ENCODE measurements at places on chromosomes 6 and 20. TPM values are rescaled to one million over a fixed set of nuclear protein-coding genes. Genes with fewer than 3 reads are reported as not detected.

DNA sequence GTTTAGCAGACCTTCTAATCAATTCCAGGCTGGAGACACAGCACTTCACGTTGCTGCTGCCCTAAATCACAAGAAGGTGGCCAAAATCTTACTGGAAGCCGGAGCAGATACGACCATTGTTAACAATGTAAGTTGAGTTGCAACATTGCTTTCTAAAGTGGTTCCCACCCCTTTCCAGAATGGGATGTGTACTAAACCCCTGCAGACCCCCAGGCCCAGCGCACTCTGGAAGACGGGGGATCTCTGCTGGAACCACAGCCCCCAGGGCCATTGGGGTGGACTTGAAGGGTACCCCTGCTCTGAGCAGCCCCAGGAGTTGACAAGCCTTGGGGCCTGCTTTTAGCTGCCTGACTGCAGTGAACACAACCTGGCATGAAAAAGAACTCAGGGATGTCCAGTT lies 22.0 kb downstream of the LYRM2 start:
- no peaks in the 10 kb centered on the region for H3K27me3 ChIP-seq
- no peak overlapping the region for H3K4me3 ChIP-seq
- no peak overlapping the region for H3K27ac ChIP-seq
- H3K36me3 ChIP-seq: no peaks in the 10 kb centered on the region
- H3K4me1 ChIP-seq: peaks cover 8% of the 10 kb centered on the region

DNA sequence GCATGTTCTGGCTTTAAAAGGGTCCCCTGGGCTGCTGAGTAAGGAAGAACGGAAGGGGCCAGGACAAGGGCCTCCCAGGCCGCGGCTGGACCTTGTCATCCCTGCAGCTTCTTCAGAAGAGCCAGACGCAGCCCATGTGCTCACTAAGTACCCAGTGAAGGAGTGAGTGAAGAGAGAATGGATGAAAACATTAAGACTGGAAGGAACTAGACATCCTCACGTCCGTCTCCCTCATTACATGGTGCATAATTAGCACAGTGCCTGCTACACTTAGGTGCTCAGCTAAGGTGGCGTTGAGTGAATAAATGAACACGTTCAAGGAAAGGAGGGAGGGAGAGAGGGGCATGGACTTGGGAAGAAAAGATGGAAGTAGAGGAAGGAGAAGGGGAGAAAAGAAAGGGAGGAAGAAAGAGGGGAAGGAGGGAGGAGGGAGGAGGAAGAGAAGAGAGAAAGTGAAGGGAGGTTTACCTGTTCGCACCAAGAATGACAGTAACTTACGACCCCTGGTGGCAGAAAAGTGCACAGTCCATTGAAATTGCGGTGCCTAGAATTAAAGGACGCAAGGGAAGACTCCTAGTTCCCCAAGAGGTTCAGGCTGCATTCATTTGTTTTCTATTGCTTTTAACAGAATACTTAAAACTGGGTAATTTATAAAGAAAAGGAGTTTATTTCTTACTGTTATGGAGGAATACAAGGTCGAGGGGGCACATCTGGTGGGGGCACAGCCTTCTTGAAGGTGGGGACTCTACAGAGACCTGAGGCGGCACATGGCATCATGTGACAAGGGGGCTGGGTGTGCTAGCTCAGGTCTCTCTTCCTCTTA lies 8.0 kb downstream of the TP53RK start:
- peaks cover 10% of the 10 kb centered on the region for H3K4me1 ChIP-seq
- H3K4me3 ChIP-seq: no peak overlapping the region
- peaks cover 8% of the 10 kb centered on the region for H3K36me3 ChIP-seq

DNA sequence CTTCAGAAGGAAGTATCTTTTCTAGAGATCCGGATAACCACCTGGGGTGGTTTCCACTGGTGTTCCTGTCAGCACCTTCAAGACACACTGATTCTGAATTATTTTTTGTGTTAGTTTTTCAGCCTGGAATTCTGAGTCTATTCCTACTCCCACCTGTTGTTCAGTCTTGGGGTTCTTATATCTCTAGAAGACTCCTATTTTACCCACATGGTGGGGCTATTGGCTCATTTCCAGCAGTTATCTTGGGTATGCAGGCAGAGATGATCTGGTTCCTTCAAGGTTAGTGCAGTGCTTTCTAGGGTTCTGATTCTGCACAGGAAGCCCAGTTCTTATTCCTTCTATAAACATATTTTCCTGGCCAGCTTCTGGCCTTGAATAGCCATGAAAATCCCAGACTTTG lies 175.6 kb upstream of the PDE7B start:
- H3K27ac ChIP-seq: no peak overlapping the region
- no peaks in the 10 kb centered on the region for H3K4me1 ChIP-seq
- no peaks in the 10 kb centered on the region for H3K27me3 ChIP-seq
- DNase-seq: no peak

DEFB132 gene
- polyA plus RNA-seq: not detected

SLPI gene
- polyA plus RNA-seq: 262 TPM

All from keratinocyte (primary cell).